Putamen (tissue), 1 donor: ENCODE measurements at places on chromosomes 7 and 10.

- no peak for DNase-seq
These were observed 4.1 kb downstream of the IMPDH1 start for GRCh38 chr7:128405471-128406313.

GRCh38 chr7:108189733-108190388 lies 59.7 kb upstream of the LAMB4 start:
- no peak for DNase-seq

DNA sequence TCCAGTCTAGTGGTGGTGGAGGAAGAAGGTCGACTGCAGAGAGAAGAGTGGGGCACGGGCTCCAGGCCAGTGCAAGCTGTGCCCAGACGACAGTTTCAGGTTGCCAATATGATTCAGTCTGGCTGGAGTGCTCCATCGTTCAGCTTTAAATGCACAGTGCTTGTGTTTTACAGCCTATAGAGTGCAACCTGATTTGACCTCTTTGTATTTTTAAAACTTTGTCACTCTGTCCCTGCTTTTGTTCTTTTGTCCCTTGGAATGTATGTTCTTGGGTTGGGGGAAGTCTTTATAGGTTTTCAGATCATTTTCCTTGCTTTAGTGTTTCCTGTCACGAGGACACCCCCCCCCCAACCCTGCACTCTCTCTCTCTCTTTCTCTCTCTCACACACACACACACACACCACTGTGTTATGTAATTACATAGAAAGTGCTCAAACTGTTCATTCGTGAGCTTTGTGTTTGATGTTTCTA lies 198.0 kb downstream of the CAMK1D start:
- no peak for DNase-seq

- no peak for DNase-seq
These were observed 3.7 kb downstream of the FLNC start for GRCh38 chr7:128833946-128834325.

GRCh38 chr10:110076559-110077318 lies 69.0 kb downstream of the ADD3 start:
- peak; percentile 57 for DNase-seq

- DNase-seq: no peak
These were observed 61.8 kb downstream of the PTPRE start for GRCh38 chr10:127968659-127969058.

GRCh38 chr10:30789806-30790205 lies 160.3 kb upstream of the LYZL2 start:
- DNase-seq: no peak

DNA sequence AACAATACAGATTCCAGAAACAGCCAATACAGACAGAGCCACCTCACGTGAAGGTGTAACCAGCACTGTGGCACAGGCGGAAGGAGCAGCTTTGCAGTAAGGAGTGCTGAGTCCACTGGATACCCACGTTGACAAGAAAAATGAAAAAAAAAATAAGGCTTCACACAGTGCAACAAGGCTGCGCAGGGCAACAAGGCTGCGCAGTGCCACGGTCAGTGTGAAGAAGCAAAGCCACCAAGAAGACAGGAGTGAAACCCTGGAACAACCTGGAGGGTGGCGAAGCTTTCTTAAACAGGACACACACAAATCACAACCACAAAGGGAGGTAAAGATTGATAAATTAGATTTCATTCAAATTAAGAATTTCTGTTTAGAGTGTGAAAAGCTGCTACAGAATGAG lies 204.0 kb downstream of the MAD1L1 start:
- DNase-seq: no peak

GRCh38 chr10:61390851-61391250 lies 62.3 kb downstream of the TMEM26 start:
- no peak for DNase-seq

- no peak for DNase-seq
These were observed 332.6 kb upstream of the GHITM start for GRCh38 chr10:83806717-83807116.

DNA sequence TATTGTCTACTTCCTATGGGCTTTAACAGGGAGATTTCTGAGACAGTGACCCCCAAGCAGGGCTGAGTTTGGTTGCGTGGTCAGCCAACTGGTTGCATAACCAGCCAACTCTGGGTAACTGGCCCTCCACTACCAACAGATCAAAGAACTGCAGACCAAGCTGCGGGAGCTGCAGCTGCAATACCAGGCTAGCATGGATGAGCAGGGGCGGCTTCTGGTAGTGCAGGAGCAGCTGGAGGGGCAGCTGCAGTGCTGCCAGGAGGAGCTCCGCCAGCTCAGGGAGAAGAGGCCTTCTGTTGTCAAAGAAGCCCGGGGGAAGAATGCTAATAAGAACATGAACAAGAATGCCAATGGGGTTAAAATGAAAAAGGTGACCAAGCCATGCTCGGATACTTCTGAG lies 15.7 kb upstream of the FLNC start:
- DNase-seq: peak; percentile 76

DNA sequence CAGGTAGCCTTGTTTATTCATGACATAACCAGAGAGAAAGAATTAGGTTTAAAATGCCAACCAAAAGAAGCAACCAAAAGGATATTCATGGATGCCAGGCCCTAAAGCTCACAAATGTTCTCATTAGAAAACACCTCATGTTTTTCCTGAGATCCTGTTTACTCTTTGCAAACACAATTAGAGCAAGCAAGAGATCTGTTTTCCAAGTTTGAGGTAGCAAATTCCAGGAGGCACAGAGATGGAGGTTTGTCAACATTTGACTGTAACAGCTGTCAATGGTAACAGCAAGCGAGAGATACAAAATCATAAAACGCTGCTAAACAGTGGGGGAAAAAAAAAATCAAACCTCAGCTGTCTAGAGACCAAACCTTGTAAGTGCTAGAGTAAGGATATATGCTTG lies 182.2 kb downstream of the PLXDC2 start:
- DNase-seq: no peak

- no peak for DNase-seq
These were observed 2.0 kb downstream of the ZNF503 start for GRCh38 chr10:75399461-75400162.

DNA sequence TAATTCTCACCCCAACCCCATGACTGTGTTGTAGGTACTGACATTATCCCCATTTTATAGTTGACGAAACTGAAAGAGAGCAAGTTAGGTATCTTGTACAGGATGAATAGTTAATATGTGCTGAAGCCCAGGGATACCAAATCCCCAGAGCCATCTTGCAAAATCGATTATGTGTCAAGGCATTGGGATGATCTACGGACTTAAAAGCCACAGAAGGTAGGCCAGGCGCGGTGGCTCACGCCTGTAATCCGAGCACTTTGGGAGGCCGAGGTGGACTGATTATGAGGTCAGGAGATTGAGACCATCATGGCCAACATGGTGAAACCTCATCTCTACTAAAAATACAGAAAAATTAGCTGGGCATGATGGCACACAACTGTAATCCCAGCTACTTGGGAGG lies 242.4 kb upstream of the RHOBTB1 start:
- no peak for DNase-seq

DNA sequence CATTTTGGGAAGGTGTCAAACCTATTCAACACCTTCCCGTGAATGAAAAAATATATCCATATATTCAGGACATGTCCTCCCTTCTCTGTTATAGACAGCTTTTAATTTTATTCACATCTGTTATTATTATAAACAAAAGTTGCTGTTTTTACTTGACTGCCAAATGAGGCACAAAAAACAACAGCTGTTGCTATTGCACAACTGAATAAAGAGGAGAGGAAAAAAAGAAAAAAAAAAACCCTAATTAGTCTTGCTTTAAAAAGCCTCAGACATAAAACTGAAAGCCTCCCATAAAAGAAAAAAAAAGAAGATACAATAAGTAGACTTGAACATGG lies 153.4 kb downstream of the BMPER start:
- DNase-seq: no peak

DNA sequence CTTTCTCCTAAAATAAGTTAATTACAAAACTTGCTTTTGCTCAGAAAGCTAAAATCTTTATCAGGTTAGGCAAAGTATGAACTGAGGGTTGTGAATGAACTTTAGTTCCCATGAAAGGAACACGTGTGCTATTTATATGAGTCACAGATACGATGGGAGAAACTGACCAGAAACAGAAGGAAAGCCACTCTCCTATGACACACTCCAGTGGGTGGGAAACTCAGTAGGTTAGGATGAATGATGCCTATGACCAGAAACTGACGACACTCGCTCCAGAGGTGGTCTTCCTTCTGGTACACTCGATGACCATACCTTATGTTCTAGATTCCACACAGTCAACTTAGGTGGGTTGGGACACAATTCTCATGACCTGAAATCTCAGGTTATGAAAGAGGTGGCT lies 215.7 kb upstream of the INHBA start:
- DNase-seq: no peak

- no peak for DNase-seq
These were observed 19.0 kb upstream of the LAMB4 start for GRCh38 chr7:108149119-108149518.

DNA sequence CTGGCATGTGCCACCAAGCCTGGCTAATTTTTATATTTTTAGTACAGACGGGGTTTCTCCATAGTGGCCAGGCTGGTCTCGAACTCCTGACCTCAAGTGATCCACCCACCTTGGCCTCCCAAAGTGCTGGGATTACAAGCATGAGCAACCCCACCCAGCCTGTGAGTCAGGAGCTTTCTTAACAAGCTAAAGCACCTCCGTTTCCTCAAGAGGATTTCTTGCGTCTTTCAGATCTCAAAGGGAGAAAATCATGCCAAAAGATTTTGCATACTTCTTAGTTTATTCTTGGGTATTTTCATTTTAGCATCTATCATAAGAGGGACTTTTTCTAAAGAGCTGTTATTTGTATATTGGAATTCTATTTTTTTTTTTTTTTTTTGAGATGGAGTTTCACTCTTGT lies 47.9 kb upstream of the FOXK1 start:
- no peak for DNase-seq

GRCh38 chr10:95832216-95833041 lies 75.3 kb upstream of the CC2D2B start:
- no peak for DNase-seq

- peak; percentile 75 for DNase-seq
These were observed 23.5 kb downstream of the ASB4 start for GRCh38 chr7:95509199-95509598.

- DNase-seq: no peak
These were observed 188.4 kb downstream of the POLR1F start for GRCh38 chr7:19520392-19520791.

GRCh38 chr7:156524818-156525597 lies 115.6 kb upstream of the RNF32 start:
- no peak for DNase-seq

DNA sequence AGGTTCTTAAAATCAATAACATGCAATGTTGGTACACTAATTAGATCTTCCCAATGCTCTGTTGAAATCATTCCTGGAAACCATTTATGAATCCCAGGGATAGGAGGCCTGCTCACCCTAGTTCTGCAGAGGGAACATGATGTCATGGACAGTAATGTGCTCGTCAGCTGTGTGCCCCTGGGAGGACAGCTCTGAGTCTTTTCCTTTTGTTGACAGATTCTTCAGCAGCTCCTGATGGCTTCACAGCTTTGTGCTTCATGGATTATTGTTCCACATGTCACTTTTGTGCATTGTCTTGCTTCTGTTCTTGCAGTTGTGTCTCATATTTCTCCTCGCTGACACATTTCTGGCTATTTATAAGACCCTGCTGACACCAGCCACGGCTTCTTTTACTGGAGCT lies 367.5 kb downstream of the CCSER2 start:
- no peak for DNase-seq

DNA sequence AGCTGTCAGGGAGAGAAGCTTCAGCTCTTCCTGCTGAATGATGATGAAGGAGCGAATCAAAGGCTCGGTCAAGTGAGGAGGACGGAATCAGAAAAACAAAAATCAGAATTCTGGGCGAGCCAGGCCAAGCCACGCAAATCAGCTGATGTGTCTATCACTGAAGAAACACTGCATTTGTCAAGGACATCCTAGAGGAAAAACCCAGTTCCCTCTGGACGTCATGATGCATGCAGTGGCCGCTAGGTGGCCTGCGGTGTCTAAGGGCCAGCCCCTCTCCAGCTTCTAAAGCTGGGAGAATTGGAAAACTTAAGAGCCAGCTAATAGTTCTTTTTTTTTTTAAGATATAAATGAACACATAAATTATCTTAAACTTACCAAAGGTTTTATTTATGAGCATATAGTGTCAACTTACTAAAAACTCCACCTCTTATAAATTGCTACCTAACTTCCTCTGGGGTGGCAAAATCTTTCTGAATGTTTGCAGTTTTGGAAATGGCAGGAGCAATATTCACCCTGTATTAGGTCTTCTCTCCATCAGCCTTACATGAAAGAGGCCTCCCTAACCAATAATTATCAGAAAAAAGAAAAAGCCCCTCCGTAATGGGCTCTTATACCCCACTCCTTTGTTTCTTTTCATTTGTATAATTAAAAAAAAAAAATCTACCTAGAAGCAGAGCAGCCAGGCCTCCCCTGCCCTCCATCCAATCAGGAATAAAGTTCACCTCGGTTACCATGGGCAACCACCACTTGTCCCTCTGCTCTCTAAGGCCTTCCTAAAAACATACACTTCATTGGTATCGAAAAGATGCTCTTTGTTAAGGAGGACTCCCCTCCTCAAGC lies 186.8 kb downstream of the USP6NL start:
- no peak for DNase-seq

- no peak for DNase-seq
These were observed 26.4 kb upstream of the GPR37 start for GRCh38 chr7:124792002-124792401.

- no peak for DNase-seq
These were observed 153.4 kb downstream of the ATE1 start for GRCh38 chr10:121774404-121774803.

- DNase-seq: no peak
These were observed 262.2 kb downstream of the GLRX3 start for GRCh38 chr10:130398090-130398994.

DNA sequence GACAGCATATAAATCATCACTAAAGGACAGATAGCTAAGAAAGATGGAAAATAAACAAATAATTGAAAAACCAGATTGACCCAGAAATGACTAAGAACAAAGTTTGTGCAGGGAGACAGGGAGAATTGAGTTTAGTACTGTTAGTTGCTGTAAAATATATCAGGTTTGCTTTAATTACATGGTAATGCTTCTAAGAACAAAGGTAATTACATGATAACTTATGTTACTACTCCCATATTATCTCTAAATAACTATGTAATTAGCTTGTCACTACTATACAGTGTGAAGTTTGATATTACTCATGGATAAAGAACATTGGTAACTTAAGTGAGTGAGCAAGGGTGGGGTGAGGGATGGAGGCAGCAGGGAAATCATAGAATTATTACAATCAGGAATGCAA lies 135.2 kb upstream of the KAT6B start:
- no peak for DNase-seq

DNA sequence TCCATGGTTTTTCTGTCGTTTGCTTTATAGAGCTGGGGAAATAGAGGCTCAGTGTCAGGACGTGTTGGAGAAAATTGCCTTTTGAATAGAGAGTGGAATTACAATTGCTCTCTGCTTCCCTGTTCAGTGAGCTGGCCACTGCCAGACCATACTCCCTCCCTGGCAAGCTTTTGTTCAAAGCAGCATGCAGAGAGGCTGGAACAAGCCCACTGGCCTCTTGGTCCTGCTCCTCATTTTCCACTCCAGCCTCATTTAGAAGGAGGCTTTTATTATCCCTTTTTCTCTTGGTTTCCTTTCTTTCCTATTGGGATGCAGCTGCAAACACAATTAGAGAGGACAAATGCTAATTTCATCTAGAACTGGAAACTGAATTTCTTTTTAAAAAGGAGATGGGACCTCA lies 302.2 kb upstream of the PODXL start:
- DNase-seq: no peak

- no peak for DNase-seq
These were observed 24.3 kb downstream of the CDH23 start for GRCh38 chr10:71421075-71421434.
